AML-193 (cell line): ENCODE measurements at places on chromosomes 12 and 14.

DNA sequence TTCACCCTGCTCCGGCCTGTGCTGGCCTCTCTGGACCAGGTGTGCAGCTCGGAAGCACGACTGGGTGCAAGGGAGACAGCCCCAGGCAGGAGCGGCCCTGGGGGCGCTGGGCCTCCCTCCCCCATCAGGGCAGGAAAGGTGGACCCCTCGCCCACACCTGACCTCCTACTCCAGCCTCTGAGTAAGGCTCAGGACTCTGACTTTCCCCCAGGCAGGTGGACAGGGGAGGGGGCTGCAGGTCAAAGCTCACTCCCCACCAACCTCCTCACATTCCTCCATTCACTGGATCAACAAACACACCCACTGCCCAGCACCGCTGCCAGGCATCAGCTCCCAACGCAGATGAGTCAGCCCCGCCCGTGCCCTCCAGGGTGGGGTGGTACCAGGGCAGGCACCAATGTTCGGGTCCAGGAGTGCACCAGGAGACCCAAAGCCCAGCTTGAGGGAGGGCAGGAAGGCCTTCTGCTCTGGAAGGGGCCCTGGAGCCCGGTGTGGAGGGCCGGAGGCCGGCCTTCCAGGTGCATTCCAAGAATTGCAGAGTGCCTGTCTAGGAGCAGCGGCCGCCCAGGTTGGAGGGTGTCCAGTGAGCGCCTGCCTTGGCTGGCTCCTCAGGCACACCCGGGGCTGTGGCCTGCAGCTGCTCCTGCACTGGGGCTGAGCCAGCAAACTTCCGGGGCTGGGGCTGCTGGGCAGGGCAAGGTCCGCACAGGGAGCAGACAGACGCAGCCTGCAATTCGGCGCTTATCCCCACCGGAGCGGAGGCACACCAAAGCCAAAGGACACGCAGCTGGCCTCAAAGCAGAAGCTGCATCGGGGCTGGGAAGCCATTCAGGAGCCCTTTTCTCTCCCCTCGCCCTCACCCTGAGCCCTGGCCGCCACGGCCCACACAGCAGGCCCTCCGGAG is 1.6 kb upstream of the INF2 start:
- DNase-seq = no peak

DNA sequence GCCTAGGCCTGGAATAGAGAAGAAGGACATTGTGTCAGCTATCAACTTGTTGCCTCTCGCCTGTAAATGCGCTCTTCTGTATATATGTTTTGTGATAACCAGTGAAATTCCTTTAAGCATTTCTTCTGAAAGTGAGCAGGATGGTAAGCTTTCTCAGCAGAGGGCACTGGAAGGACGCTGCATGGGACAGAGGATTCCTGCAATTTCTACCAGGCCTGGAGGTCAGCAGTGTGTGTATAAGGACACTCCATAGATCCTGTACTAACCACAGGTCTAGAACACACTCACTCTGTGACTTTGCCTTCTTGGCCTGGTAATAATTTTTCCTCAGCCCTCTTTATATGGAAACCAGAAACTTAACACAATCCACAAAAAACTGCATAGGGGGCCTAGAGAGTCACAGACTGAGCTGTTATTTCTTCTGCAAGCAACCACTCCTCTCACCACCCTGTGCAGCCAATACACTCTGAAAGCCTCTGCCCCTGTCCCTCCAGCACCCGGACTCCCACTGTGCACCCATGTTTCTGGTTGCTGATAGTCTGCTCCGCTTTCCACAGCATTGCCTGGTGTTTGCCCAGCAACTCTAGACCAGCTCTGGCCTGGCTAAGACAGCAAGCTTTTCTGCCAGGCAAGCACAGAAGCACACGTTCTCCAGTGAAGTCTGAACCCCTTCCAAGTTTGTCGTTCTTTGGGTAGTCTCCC is 94.0 kb upstream of the RMST start:
- DNase-seq = no peak

DNA sequence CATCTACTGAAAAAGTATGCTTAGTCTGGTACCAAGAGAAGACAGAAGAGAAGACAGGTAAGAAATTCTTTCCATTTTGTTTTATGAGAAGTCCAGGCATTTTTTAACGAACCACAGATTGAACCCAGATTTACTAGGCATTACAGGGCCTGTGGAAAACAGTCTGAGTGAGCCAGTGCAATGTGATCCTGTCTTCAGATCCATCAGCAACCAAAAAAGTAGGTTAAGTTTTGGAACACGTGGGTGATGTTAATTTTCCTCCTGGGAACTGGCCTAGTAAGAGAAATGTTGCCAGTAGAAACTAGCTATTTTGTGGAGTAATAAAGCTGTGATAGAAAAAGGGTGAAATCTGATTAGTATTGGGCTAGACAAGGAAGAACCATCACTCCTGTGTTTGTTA is 440.9 kb upstream of the SEL1L start:
- DNase-seq = no peak

DNA sequence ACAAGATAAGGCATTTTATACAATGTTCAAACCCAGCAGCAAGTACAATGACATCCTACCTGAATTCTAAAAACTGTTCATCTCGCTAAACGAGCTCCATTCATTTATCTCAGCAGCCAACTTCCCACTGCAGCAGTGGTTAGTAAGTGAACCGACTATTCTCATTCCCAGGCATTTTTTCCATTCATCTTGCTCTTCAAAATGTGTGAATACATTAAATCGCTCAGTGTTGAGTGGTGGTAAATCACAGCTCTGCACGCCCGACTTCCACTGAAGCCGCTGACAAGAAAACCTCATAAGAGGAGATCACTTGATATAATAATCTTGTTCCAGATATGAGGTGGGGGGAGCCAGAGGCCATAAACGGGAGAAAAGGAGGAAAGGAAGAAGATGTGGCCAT is 746.2 kb upstream of the USP15 start:
- DNase-seq = no peak

- no peak for DNase-seq
These were observed 13.3 kb downstream of the BEST3 start for GRCh38 chr12:69685810-69686209.

GRCh38 chr12:90999966-91000365 is 4.8 kb downstream of the EPYC start:
- DNase-seq = no peak

- no peak for DNase-seq
These were observed 86.3 kb downstream of the DRAM1 start for GRCh38 chr12:101963697-101964096.

DNA sequence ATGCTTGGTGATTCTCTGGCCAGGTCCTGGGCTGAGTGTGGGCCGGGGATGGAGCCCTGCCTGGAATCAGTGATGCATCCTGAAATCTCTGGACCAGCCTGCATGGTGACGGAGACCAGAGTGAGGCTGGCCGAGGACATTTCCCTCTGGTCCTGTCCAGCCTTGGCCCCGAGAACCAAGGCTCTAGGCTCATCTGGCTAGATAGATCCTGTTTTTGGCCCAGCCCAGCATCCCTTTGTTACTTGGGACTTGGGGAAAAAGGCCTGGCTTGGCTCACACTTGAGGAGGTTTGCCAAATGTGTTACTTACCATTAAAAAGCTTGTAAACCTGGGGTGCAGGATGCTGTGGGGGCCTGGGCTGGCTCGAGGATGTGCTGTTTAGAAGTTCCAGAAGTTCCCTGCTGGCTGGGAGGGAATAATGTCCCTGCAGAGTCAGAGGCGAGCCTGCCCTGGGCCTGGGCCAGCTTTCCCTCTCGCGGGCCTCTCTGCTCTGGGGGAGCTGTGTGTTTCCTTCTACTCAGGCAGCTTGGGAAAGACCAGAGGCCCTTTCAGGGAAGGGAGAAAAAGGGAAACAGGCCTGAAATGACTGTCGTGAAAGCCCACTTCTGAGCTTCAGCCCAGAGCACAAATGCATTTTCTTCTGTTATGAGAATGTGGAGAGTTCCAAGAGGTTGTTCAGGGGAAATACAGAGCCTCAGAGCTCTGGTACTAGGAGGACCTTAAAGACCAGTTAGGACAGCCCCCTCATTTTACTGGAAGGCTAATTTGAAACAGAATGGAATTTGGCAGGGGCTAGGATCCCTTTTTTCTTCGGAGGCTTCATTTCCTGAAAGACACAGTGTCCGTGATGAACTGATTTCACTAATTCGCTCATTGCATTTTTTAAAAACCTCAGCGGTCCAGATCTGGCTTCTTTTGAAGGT is 47.2 kb upstream of the CTDSP2 start:
- no peak for DNase-seq

- peak; percentile 70 for DNase-seq
These were observed 35.1 kb downstream of the TMBIM6 start for GRCh38 chr12:49776413-49776812.

GRCh38 chr12:61810486-61810885 is 449.7 kb upstream of the USP15 start:
- no peak for DNase-seq

- no peak for DNase-seq
These were observed 126.3 kb downstream of the SLC25A47 start for GRCh38 chr14:100449225-100449987.

DNA sequence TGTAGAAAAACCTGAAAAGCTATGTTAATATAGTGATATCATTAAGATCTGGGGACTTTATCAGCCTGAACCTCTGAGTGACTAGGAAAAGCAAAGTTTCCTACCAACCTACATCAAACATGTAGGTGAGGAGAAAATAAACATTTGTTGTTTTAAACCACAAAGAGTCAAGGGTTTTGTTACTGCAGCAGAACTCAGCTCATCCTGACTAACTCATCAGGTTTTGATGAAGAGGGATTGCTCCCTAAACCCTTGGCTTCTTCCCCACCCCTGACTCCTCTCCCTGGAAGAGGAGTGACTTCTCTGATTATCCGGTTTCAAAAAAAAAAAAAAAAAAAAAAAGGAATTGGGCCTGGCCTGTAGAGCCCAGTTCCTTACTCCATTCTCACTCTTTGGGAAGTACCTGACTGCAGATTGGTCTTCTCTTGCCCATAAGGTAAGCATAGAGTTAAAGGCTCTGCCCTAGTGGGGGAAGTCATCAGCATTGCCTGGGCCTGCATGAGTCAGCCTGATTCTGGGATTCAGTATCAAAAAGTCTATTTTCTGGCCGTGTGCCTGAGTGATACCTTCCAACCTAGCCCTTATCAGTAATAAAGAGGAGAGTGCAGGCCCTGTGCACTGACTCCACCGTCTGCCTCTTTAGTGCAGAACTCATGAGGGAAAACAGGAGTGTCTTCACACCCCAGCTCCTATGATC is 16.9 kb downstream of the BDKRB1 start:
- DNase-seq = no peak

GRCh38 chr12:123151457-123152454 is 866 bp upstream of the PITPNM2 start:
- DNase-seq = no peak

DNA sequence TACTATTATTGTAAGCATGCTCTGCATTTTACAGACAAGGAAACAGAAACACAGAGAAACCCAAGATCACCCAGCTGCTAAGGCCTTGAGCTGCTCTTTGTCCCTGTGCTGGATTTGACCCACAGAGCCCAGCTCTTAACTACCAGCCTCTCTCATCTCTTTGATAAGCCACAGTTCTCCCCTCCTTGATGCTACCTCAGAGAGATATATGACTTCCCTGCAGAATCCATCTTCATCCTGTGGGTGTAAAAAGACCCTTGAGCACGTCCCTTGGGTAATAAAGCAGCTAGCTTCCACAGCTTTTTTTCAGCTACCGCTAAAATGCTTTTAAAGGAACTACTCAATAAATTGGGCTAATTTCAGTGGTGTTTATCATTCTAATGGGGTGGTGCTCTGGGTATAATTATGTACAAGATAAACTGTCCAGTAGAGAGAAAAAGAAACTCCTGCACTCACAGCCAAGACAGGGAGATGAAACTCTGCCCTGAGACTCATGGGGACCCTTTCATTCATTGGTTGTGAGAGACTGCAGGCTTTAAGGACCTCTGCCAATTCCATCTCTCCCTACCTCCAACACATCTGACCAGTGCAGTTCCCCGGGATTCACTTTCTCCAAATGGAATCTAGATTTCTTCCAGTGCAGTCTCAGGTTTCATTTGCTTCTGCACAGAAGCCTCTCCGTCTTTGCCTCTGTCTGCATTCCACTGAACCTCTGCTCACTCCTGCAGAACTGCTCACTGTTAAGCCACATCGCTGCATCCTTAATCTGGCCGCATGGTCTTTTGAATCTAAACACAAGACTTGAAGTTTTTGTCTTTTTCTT is 24.7 kb upstream of the NTF3 start:
- no peak for DNase-seq

GRCh38 chr12:124517260-124518050 is 50.0 kb downstream of the NCOR2 start:
- no peak for DNase-seq

DNA sequence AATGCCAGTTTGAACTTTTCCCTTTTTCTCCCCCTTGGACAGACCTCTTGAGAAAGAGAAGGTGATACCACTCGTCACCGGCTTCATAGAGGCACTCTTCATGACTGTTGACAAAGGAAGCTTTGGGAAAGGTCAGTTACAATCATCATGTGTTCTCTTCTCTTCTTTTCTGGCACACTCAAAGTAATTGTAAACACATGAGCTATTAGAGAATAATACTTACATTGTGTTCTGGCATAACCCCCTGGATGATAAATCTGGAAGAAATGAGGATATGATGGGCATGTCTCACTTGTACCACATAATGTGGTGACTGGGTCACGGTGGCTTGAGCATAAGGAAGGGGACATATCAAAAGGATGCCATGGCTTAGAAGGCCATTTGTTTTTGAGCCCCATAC is 20.0 kb downstream of the UTP20 start:
- no peak for DNase-seq

GRCh38 chr12:7872566-7873319 is at the start of gene SLC2A14:
SLC2A14 (minus strand) TSS chr12:7872915; CDS start chr12:7869880, 3,035 bp downstream.
- DNase-seq = no peak

GRCh38 chr14:88765130-88765529 is 27.6 kb downstream of the EML5 start:
- no peak for DNase-seq
